ENCODE measurements at places on chromosomes 7 and 10.

DNA sequence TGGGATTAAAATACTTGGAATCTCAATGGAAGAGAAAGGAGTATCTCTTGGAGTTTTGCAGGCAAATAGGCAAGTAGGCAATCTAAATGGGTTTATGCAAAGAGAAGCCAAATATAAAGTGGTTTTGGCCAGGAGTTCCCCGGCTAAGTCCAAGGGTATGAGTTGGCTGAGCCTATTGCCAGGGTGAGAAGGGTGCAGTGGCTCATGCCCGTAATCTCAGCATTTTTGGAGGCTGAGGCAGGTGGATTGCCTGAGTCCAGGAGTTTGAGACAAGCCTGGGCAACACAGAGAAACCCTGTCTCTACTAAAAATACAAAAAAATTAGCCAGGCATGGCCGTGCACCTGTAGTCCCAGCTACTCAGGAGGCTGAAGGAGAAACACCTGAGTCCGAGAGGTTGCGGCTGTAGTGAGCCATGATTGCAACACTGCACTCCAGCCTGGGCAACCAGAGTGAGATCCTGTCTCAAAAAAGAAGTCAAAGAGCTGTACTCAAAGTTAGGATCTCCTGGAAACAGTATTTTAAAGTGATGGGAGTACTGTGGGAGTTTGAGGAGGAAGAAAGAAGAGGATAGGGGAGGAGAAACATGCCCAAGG, 130.4 kb upstream of the RAB18 start:
- no peak for DNase-seq
- no peak overlapping the region for H3K27ac ChIP-seq
- H3K27me3 ChIP-seq = no peaks in the 10 kb centered on the region
- no peaks in the 10 kb centered on the region for H3K4me1 ChIP-seq
- H3K4me3 ChIP-seq = no peak overlapping the region

DNA sequence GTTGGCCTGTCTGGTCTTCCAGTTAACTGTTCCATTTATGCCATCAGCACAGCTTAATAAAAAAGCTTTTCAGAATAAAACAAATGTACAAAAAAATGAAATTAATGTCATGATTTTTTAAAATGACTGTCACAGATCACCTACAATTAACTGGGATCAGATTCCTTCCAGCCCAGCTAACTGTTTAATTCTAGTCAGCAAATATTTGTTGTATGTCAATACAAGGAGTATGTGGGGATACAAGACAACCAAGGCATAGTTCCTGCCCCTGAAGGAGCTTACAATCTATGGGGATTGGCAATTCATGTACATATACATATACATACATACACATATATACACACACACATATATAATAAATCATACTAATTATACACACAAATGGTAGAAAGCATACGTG, 16.5 kb downstream of the SGCE start:
- H3K27me3 ChIP-seq = no peaks in the 10 kb centered on the region
- no peaks in the 10 kb centered on the region for H3K36me3 ChIP-seq
- no peak for DNase-seq
- H3K27ac ChIP-seq = no peak overlapping the region
- no peaks in the 10 kb centered on the region for H3K4me1 ChIP-seq

- H3K4me3 ChIP-seq = peak overlapping the region; percentile 35
- H3K36me3 ChIP-seq = no peaks in the 10 kb centered on the region
- peaks cover 67% of the 10 kb centered on the region for H3K4me1 ChIP-seq
- DNase-seq = no peak
Measured at GRCh38 chr10:3805791-3806461, 20.9 kb upstream of the KLF6 start.

DNA sequence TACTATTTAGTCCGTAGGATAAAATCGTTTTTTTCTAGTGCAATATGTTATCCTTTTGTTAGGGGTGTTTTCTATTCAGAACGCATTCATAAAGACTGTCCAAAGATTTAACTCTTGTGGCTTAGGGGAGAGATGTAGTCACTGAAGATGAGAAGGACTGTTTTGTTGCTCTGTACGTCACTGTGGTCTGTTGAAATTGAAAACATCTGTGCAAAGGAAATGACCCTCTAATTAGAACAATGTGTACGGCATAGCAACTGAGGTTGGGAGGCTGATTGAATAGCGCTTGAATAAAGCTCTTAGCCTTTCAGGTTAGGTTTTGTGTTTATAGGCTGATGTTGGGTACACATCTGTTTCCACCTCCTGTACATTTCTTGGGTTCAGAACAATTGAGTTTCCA, 453.4 kb upstream of the AKR1E2 start:
- H3K27ac ChIP-seq = peak overlapping the region; percentile 58
- peaks cover 13% of the 10 kb centered on the region for H3K4me1 ChIP-seq
- H3K4me3 ChIP-seq = no peak overlapping the region
- no peaks in the 10 kb centered on the region for H3K36me3 ChIP-seq

DNA sequence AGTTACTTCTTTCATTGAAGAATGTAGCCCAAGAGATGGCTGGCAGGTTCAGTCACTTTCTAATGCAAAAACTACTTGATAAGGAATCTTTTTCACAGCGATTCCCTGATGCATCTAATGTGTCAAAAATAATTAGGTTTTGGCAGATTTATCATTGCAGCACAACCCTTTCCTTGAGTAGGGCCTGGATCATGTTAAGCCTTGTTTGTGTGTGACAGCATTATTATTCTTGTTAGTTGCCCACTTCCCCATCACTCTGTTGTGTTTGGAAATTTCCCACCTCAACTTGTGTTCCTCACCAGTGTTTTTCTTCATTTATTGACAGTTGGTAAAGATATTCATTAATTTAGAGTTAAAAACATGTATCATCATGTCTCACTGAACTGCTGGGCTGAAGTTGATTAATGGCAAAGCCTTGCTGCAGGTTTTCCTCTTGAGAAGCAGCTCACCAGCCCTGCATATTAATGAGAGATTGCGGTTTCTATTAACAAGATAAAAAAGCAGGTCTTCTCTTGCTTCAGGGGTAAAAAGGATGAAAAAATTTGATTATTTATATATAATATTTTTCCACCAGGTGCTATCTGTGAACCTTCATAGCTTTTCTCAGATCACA, 233.3 kb upstream of the MDFIC start:
- H3K4me1 ChIP-seq = no peaks in the 10 kb centered on the region
- no peak overlapping the region for H3K27ac ChIP-seq
- DNase-seq = no peak
- H3K4me3 ChIP-seq = no peak overlapping the region
- peaks cover 4% of the 10 kb centered on the region for H3K36me3 ChIP-seq

DNA sequence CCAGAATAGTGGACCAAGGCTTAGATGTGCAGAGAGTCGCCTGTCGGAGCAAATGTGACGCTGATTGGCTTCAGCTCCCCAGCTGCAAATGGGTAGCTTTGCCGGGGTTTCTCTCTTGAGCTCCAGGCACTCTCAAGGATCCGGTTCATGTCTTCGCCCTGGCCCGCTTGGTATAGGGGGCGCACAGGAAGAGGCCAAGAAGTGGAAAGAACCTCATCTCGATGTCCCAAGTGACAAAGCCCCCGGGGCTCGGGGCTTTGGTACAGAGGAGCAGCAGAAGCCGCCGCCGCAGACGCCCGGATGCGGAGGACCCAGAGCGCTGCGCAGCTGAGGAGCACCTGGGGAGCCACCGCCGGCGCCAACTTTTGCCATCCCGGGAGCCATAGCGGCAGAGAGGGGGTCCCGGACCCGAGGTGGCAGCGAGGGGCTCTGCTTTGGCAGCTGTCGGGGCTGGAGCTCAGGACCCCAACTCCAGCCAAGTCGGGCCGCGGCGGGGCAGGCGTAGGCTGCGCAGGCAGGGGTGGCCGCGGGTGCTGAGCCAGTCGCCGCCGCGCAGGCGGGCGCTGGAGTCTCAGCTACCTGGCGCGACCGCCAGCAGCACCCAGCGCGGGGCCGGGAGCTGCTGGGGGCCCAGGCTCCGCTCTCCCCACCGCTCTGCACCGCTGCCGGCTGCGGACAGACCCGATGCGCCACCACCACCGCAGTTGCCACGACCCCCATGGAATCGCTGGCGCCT, 466.6 kb downstream of the XPNPEP1 start:
- DNase-seq = no peak
- no peak overlapping the region for H3K4me3 ChIP-seq
- H3K27ac ChIP-seq = no peak overlapping the region
- no peaks in the 10 kb centered on the region for H3K4me1 ChIP-seq

- H3K4me3 ChIP-seq = no peak overlapping the region
- H3K27me3 ChIP-seq = no peaks in the 10 kb centered on the region
- no peaks in the 10 kb centered on the region for H3K36me3 ChIP-seq
- no peak overlapping the region for H3K27ac ChIP-seq
- no peaks in the 10 kb centered on the region for H3K4me1 ChIP-seq
- no peak for DNase-seq
Measured at GRCh38 chr7:25318047-25318446, 89.8 kb upstream of the NPVF start.

DNA sequence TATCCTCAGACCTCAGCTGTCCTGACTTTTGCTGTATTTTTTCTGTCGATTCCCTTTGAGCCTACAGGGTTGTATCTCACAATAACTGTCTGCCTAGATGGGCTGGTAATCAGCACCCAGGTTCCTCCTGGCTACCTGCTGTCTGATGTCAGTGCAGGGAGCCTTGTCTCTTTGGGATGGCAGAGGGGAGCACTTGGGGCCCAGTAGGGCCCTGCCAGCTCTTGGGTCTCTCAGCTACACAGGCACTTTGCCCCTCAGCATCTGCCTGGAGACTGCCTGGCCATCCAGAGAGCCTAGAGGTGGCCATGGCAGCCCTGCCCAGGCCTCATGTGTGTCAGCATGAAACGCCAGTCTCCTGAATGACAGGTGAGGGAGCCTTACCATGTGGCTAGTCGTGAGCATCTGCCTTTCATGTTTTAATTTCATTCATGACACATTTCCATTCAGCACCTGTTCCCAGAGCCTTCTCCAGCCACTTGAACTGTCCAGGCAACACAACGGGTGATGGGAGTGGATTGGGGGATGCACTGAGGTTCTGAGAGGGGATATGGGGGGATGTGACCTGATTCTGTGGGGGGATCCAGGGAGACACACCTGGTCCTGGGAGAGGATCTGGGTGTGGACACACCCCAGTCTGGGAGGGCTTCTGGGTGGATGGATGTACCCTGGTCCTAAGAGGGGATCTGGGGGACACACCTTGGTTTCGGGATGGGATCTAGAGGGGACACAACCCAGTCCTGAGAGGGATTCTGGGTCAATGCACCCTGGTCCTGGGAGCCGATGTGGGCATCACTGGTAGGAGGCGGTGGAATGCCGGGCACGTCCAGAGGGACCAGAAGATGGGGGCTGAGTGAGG, 21.9 kb downstream of the ADCY1 start:
- no peak overlapping the region for H3K27ac ChIP-seq
- H3K4me3 ChIP-seq = no peak overlapping the region
- no peaks in the 10 kb centered on the region for H3K36me3 ChIP-seq
- DNase-seq = no peak
- no peaks in the 10 kb centered on the region for H3K4me1 ChIP-seq
- no peaks in the 10 kb centered on the region for H3K27me3 ChIP-seq

- no peak overlapping the region for H3K27ac ChIP-seq
- H3K4me1 ChIP-seq = peaks cover 32% of the 10 kb centered on the region
- H3K36me3 ChIP-seq = no peaks in the 10 kb centered on the region
- no peaks in the 10 kb centered on the region for H3K27me3 ChIP-seq
Measured at GRCh38 chr7:135959646-135960363, 17.4 kb downstream of the MTPN start.

- H3K27me3 ChIP-seq = no peaks in the 10 kb centered on the region
- H3K4me1 ChIP-seq = peaks cover 12% of the 10 kb centered on the region
- H3K4me3 ChIP-seq = no peak overlapping the region
- H3K36me3 ChIP-seq = no peaks in the 10 kb centered on the region
Measured at GRCh38 chr7:150811-151221, 41.6 kb upstream of the FAM20C start.

- H3K4me1 ChIP-seq = no peaks in the 10 kb centered on the region
- H3K36me3 ChIP-seq = no peaks in the 10 kb centered on the region
- no peak overlapping the region for H3K4me3 ChIP-seq
- no peak for DNase-seq
Measured at GRCh38 chr7:137142376-137142775, 201.2 kb downstream of the PTN start.

GRCh38 chr7:101644879-101645278, 15.8 kb upstream of the MYL10 start:
- H3K27ac ChIP-seq = peak overlapping the region; percentile 64
- H3K27me3 ChIP-seq = no peaks in the 10 kb centered on the region
- no peaks in the 10 kb centered on the region for H3K36me3 ChIP-seq
- H3K4me3 ChIP-seq = peak overlapping the region; percentile 39
- H3K4me1 ChIP-seq = peaks cover 10% of the 10 kb centered on the region

GRCh38 chr10:58513188-58514110, 777 bp downstream of the BICC1 start:
- H3K36me3 ChIP-seq = no peaks in the 10 kb centered on the region
- peak overlapping the region; percentile 80 for H3K4me3 ChIP-seq
- peaks cover 10% of the 10 kb centered on the region for H3K27me3 ChIP-seq
- peak overlapping the region; percentile 81 for H3K27ac ChIP-seq
- H3K4me1 ChIP-seq = peaks cover 6% of the 10 kb centered on the region
- DNase-seq = peak; percentile 73

GRCh38 chr10:126384269-126384873, 3.9 kb downstream of the ADAM12 start:
- no peaks in the 10 kb centered on the region for H3K4me1 ChIP-seq
- H3K36me3 ChIP-seq = no peaks in the 10 kb centered on the region
- no peak for DNase-seq

DNA sequence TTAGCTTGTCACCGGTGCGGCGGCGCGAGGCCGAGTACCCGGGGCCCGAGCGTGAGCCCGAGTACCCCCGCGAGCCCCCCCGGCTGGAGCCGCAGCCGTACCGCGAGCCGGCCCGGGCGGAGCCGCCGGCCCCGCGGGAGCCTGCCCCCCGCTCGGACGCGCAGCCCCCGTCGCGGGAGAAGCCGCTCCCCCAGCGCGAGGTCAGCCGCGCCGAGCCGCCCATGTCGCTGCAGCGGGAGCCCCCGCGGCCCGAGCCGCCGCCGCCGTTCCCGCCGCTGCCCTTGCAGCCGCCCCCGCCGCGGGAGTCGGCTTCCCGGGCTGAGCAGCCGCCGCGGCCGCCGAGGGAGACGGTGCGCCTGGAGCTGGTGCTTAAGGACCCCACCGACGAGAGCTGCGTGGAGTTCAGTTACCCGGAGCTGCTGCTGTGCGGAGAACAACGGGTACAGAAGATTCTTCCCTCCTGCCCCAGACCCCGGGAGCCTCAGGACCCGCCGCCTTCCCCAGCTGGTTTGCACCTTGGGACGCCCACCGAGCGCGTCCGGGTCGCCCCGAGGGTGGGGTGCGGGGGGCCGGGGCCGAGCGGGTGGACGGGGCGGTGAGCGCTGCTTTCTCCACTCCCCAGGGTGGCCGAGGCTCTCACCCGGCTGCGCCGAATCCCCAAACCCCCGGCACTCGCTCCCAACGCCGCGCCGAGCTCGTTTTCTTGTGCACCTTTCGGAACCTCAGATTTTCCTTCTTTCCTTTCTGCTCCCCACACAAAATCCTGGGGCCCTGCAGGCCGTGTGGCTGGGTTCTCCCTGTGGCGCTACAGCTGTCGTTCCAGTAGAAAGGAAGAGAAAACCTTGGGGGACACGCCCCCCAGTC, 708 bp downstream of the UBN2 start:
- H3K36me3 ChIP-seq = no peaks in the 10 kb centered on the region
- DNase-seq = peak; percentile 65
- H3K27me3 ChIP-seq = no peaks in the 10 kb centered on the region
- peaks cover 30% of the 10 kb centered on the region for H3K4me1 ChIP-seq

- no peaks in the 10 kb centered on the region for H3K27me3 ChIP-seq
- no peaks in the 10 kb centered on the region for H3K36me3 ChIP-seq
- H3K4me3 ChIP-seq = no peak overlapping the region
- H3K4me1 ChIP-seq = no peaks in the 10 kb centered on the region
- H3K27ac ChIP-seq = no peak overlapping the region
Measured at GRCh38 chr7:142469696-142470543, 212.1 kb upstream of the PRSS58 start.

GRCh38 chr7:68969571-68969970, 628.7 kb upstream of the AUTS2 start:
- no peak overlapping the region for H3K27ac ChIP-seq
- no peaks in the 10 kb centered on the region for H3K4me1 ChIP-seq
- no peak for DNase-seq
- H3K27me3 ChIP-seq = no peaks in the 10 kb centered on the region
